ENCODE measurements at places on chromosomes 11 and 22. TPM values are rescaled to one million over a fixed set of nuclear protein-coding genes. Genes with fewer than 3 reads are reported as not detected.

LRP4 gene
- total RNA-seq, result 4.7 TPM

RFPL2 gene
- not detected for total RNA-seq

P2RY2 gene
- 0.18 TPM for total RNA-seq

AIFM3 gene
- 0.45 TPM for total RNA-seq

CRYBB2 gene
- not detected for total RNA-seq

APOL5 gene
- not detected for total RNA-seq

C11orf16 gene
- not detected for total RNA-seq

CCDC188 gene
- 0.45 TPM for total RNA-seq

CCND1 gene
- total RNA-seq, result 770 TPM

MYBPC3 gene
- not detected for total RNA-seq

LIPT2 gene
- not detected for total RNA-seq

MGAT3 gene
- total RNA-seq, result 0.27 TPM

PATE2 gene
- 0.18 TPM for total RNA-seq

MISFA gene
- 2.8 TPM for total RNA-seq

USP47 gene
- 59.8 TPM for total RNA-seq

C11orf87 gene
- not detected for total RNA-seq

C11orf52 gene
- total RNA-seq, result not detected

APOBEC3B gene
- 0.90 TPM for total RNA-seq

B4GAT1 gene
- 21.5 TPM for total RNA-seq

MMP1 gene
- total RNA-seq, result 13.2 TPM

GGTLC2 gene
- not detected for total RNA-seq

PATE4 gene
- total RNA-seq, result not detected

KRTAP5-2 gene
- not detected for total RNA-seq

OR5B3 gene
- not detected for total RNA-seq

VPS26B gene
- 41.7 TPM for total RNA-seq

PDGFB gene
- total RNA-seq, result 0.09 TPM

C1QTNF4 gene
- not detected for total RNA-seq

TEX54 gene
- total RNA-seq, result not detected

OR2AT4 gene
- total RNA-seq, result not detected

HTR3A gene
- total RNA-seq, result not detected

HPX gene
- not detected for total RNA-seq

CENPM gene
- total RNA-seq, result 1.1 TPM

CHCHD10 gene
- total RNA-seq, result 2.5 TPM

PNPLA5 gene
- not detected for total RNA-seq

DDTL gene
- total RNA-seq, result 1.8 TPM

GLYAT gene
- total RNA-seq, result not detected

OR8D1 gene
- not detected for total RNA-seq

SLC5A1 gene
- under 0.01 TPM for total RNA-seq

A4GALT gene
- total RNA-seq, result 22.2 TPM

EFEMP2 gene
- 57.3 TPM for total RNA-seq

ANKRD13D gene
- 12.1 TPM for total RNA-seq

CDC42BPG gene
- total RNA-seq, result 0.08 TPM

OR51B5 gene
- total RNA-seq, result not detected

OLFML1 gene
- total RNA-seq, result 27.1 TPM

IGF2 gene
- 3.3 TPM for total RNA-seq

VPS51 gene
- total RNA-seq, result 336 TPM

UPK2 gene
- total RNA-seq, result not detected

BRSK2 gene
- total RNA-seq, result not detected

LMNTD2 gene
- not detected for total RNA-seq

OR52I1 gene
- not detected for total RNA-seq

All from fibroblast of the aortic adventitia (primary cell).